ENCODE measurements at places on chromosomes 7 and 10. TPM values are rescaled to one million over a fixed set of nuclear protein-coding genes. Genes with fewer than 3 reads are reported as not detected.

- no peak for DNase-seq
- H3K4me3 ChIP-seq, result no peak overlapping the region
- no peaks in the 10 kb centered on the region for H3K4me1 ChIP-seq
- peaks cover 3% of the 10 kb centered on the region for H3K36me3 ChIP-seq
- no peak overlapping the region for H3K27ac ChIP-seq
These were observed 51.0 kb upstream of the ELN start for GRCh38 chr7:73976761-73977618.

DNA sequence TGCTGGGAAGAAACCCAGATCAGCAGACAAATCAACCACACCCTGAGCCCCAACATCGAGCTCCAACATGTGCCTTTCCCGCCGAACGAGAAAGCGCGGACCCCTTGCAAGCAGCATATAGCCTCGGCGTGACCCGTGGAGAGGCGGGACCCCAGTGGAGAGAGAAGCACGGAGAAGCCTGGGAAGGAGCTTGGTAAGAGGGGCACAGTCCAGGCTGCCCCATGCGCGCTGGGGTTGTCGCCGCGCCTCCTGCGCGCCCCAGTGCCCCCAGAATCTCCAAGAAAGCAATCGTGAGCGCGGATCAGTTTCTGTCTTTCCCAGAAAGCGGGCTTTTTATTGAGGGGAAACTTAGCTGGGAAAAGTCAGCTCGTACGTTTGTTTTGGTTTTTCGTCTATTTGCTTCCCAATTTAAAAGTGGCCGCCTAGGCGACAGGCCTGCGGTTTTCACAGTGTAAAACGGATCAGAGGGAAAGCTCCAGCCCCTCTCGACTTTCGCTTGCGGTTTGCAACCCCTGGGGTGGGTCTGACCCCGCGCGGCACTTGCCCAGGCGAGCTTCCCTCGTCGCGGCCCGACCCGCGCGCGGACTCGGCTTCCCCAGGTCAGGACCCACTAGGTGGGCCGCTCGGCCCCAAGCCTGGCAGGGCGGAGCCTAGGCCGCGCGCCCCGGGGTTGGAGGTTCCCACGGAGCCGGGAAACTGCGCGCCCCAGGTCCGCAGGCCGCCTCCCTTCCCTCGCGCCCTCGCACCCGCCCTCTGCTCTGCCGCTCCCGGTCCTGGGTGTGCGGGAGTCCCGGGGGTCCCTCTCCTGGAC lies 31.1 kb downstream of the SKIDA1 start:
- peaks cover 12% of the 10 kb centered on the region for H3K27me3 ChIP-seq
- peaks cover 31% of the 10 kb centered on the region for H3K4me1 ChIP-seq
- no peaks in the 10 kb centered on the region for H3K36me3 ChIP-seq
- peak overlapping the region; percentile 93 for H3K4me3 ChIP-seq
- DNase-seq, result peak; percentile 47
- peak overlapping the region; percentile 74 for H3K27ac ChIP-seq

Gene ENTPD1
- 102 TPM for total RNA-seq

- no peak for DNase-seq
- peaks cover 1% of the 10 kb centered on the region for H3K27me3 ChIP-seq
- H3K36me3 ChIP-seq, result no peaks in the 10 kb centered on the region
- H3K4me3 ChIP-seq, result peak overlapping the region; percentile 91
- H3K4me1 ChIP-seq, result peaks cover 7% of the 10 kb centered on the region
- H3K27ac ChIP-seq, result peak overlapping the region; percentile 57
These were observed 305.0 kb downstream of the TYW1 start for GRCh38 chr7:67301667-67302066.

DNA sequence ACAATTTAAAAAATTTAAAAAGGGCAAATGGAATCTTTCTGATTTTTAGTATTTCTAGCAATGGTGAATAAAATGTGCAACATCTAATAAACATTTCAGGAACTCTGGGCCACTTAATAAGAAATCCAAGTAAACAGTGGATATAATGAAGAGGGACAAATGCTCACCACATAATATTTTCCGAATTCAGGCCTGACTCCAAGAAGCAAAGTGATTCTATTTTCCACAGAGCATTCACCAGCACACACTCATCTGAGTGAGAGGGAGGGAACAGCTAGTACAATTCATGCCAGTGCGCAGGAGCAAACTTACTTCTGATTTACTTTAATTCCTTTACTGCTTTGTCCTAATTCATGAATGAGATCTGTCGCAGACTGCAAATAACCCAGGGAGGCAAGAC lies 10.1 kb downstream of the NPVF start:
- no peak for DNase-seq
- no peak overlapping the region for H3K27ac ChIP-seq
- no peaks in the 10 kb centered on the region for H3K4me1 ChIP-seq
- H3K4me3 ChIP-seq, result no peak overlapping the region
- no peaks in the 10 kb centered on the region for H3K36me3 ChIP-seq
- peaks cover 1% of the 10 kb centered on the region for H3K27me3 ChIP-seq

DNA sequence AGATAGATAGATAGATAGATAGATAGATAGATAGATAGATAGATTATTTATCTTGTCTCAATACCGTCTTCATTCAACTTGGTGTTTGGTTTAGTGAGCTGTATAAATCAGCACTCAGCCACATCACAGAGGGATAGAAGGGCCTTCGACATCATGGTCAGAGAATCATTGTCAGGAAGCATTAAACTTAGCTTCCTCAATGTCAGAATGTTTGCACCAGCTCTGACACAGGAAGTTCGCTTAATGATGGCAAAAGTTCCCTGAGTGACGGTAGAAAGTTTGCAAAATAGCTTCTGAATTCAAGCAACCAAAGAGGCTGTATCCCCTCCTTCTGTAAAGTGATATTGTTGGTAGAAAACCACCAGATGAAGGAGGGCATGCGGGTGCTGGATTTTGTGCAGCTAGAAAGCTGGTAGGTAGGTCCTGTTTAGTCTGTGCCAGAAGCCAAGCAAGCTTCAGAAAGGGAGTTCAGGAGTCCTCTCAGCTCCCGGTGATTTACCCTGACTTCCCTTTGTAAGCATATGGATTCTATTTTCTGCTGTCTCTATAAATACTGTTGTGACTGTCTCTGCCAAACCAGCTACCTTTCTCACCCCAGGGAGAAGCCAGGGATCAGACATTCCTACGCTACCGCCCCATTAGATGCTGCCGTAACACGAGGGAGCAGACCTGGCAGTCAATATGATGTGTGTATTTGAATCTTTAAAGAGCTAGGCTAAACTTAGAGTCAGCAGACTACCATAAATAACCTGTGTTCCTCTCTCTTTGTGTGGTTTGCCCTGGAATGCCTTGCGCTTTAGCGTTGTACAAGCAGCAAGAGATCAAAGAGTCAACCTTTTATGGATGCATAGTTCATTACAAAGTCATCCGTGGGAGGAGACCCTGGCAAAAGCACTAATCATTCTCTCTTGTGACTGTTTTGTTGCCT lies 200.5 kb upstream of the KIAA1217 start:
- no peaks in the 10 kb centered on the region for H3K36me3 ChIP-seq
- peaks cover 21% of the 10 kb centered on the region for H3K4me1 ChIP-seq

- no peaks in the 10 kb centered on the region for H3K36me3 ChIP-seq
- H3K27ac ChIP-seq, result no peak overlapping the region
- H3K4me3 ChIP-seq, result no peak overlapping the region
These were observed 180.7 kb upstream of the GPR26 start for GRCh38 chr10:123485341-123485960.

DNA sequence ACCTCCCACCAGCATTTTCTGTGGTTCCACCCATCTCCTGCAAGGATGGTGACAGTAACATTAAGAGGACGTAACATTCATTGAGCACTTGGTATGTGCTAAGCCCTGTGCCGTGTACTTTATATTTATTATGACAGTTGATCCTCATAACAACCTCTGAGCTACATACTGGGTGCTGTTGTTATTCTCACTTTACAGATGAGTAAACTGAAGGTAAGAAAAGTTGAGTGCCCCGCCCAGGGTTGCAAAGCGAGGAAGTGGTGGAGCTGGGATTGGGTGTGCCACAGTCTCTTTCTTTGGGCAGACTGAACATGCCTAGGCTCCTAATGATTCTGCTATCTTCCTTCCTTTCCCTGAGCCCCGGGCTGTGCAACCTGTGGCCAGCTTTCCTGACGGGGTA lies 107.4 kb downstream of the SH3PXD2A start:
- H3K27ac ChIP-seq, result peak overlapping the region; percentile 76
- peaks cover 12% of the 10 kb centered on the region for H3K36me3 ChIP-seq
- peaks cover 17% of the 10 kb centered on the region for H3K27me3 ChIP-seq
- no peak for DNase-seq
- H3K4me3 ChIP-seq, result no peak overlapping the region

DNA sequence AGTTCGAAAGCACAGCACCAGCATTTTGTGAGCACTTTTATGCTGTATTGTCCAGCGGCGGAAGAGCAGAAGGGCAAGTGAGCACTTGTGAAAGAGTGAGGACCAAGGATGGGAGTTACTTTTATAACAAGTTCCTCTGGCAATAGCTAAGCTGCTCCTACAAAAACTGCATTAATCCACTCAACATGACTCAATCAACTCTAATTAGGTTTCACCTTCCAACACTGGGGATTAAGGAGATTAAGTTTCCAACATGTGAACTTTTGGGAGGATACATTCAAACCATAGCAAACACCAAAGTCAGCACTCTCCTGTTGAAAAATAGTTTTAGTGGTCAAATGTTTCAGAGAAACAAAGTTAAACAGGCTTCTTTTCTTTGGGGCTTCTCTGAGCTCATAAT lies 844.5 kb downstream of the REEP3 start:
- H3K27me3 ChIP-seq, result no peaks in the 10 kb centered on the region
- no peak overlapping the region for H3K4me3 ChIP-seq
- peaks cover 6% of the 10 kb centered on the region for H3K4me1 ChIP-seq
- no peak for DNase-seq
- H3K27ac ChIP-seq, result no peak overlapping the region

DNA sequence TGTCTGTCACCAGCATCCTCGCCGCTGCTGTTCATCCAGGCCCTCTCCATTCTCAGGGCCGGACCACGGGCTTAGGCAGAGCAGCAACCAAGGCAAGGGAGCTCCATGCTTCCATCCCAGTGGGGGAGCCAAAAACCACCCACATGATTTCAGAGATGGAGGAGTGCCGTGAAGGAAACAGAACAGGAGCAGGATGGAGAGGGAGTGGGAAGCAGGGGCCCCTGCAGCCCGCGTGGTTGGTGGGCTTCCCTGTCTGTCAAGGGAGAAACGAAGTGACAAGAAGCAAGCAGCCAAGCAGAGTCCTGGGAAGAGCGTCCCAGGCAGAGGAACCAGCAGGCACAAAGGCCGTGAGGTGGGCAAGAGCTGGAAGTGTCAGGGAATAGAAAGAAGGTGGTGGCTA lies 95.7 kb downstream of the SLIT1 start:
- DNase-seq, result no peak
- H3K27me3 ChIP-seq, result peaks cover 11% of the 10 kb centered on the region
- H3K36me3 ChIP-seq, result no peaks in the 10 kb centered on the region
- H3K27ac ChIP-seq, result no peak overlapping the region
- H3K4me1 ChIP-seq, result peaks cover 1% of the 10 kb centered on the region

DNA sequence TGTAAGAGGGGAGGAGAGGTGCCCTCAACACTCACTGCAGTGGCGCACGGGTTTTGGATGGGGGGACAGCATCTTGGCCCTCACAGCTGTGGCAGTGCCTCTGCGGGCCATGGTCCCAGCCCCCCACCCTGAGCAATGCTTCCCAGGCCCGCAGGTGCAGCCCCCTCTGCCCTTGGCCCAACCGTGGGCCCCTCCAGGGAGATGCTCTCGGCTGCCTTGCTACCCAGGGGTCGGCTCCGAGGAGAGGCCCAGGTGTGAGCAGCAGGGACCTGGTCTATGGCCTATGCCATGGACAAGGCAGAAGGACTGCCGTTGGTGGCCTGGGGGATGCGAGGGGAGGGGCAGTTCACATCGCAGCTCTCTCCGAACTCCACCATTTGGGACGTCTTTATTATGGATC lies 159.2 kb downstream of the RNF216 start:
- H3K27ac ChIP-seq, result no peak overlapping the region
- peaks cover 20% of the 10 kb centered on the region for H3K36me3 ChIP-seq
- H3K4me3 ChIP-seq, result peak overlapping the region; percentile 15
- H3K4me1 ChIP-seq, result peaks cover 19% of the 10 kb centered on the region
- no peak for DNase-seq

DNA sequence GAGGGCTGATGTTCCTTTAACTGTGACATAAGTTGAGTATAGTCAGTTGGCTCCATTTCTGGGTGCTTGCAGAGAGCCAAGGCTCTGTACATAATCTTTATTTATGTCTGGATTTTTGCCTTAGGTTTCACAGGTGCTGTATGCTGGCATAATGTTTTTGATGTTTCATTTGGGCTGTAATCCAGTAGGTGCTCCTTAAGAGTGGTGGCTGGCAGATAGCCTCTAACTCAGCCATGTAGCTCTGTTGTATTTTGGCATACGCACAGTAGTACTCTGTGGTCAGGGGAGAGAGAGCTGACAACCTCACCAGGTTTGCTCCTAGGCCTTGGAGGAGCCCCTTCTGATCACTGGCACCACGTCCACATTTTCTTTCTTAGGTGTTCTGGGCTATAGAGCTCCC lies 61.1 kb downstream of the RNF133 start:
- H3K27ac ChIP-seq, result no peak overlapping the region
- H3K36me3 ChIP-seq, result no peaks in the 10 kb centered on the region
- H3K4me3 ChIP-seq, result no peak overlapping the region
- H3K27me3 ChIP-seq, result peaks cover 2% of the 10 kb centered on the region

GRCh38 chr7:24025094-24025493 lies 258.9 kb upstream of the NPY start:
- no peaks in the 10 kb centered on the region for H3K27me3 ChIP-seq
- no peaks in the 10 kb centered on the region for H3K36me3 ChIP-seq
- no peak for DNase-seq
- no peaks in the 10 kb centered on the region for H3K4me1 ChIP-seq

- H3K4me3 ChIP-seq, result no peak overlapping the region
- peaks cover 3% of the 10 kb centered on the region for H3K27me3 ChIP-seq
- DNase-seq, result no peak
- no peak overlapping the region for H3K27ac ChIP-seq
These were observed 192.1 kb downstream of the GATA3 start for GRCh38 chr10:8246548-8246947.

Gene VTI1A
- total RNA-seq, result 35.4 TPM

GRCh38 chr7:7688956-7689355 lies 29.5 kb downstream of the RPA3 start:
- H3K4me3 ChIP-seq, result no peak overlapping the region
- no peaks in the 10 kb centered on the region for H3K36me3 ChIP-seq
- DNase-seq, result no peak
- no peaks in the 10 kb centered on the region for H3K27me3 ChIP-seq

Gene CCDC136
- 31.5 TPM for total RNA-seq

Gene SPDYE2
- not detected for total RNA-seq
